ENCODE measurements at places on chromosomes 7 and 10.

DNA sequence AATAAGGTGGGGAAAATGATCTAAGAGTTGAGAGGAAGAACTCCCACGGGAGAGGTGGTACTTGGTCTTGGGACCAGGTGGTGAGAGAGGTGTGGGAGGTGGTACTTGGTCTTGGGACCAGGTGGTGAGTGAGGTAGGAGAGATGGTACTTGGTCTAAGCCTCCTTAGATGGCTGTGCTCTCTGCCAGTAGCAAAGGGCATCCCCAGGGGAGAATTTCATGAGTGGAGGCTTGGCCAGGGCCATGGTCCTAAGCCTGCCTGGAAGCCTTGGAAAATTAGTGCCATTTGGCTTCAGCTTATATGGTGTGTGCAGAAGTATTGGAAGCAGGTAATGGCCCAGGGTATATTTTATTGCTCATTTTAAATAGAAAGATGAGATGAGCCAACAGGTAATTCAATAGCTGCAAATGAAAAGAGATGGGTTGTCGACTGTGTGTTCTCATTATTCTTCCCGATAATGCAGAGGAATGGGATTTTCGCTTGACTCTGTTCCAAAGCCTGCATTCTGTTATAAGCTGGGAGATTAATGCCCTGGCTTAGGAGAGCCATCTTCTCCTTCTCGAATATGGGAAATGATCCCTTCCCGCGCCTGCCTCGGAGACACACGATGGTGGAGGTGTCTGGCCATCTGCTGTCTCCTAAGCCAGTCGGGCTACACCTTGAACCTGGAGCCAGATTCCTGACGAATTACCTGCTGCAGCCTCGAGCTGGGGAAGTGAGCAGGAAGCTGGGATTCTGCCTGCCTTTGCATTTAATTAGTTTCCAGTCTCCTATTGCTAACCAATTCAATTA, 287.8 kb downstream of the GALNT17 start:
- DNase-seq: no peak

- no peak for DNase-seq
These were observed 149.4 kb downstream of the DNAJB6 start for GRCh38 chr7:157486007-157486755.

- no peak for DNase-seq
These were observed 13.9 kb downstream of the PAX2 start for GRCh38 chr10:100759331-100759730.

DNA sequence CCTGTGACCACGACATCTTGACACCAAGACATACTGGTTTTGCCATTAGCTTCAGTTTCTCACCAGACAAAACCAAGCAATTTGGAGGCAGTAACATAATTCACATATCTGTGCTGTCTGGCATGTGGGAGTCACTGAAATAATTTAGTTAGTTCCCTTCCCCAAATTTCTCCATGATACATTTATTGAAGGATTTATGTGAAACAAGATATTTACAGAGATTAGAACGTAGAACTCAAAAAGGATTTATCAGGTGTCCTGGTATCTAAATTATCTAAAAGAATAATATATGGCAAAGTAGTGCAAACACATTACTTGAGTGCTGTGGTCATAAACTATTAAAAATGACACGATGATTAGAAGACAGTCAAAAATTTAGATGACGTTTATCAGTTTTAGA, 98.7 kb downstream of the ETV1 start:
- DNase-seq: no peak

GRCh38 chr7:143953421-143953820, 1.2 kb upstream of the OR2F1 start:
- no peak for DNase-seq

- DNase-seq: no peak
These were observed 141.3 kb upstream of the ZMIZ1 start for GRCh38 chr10:78927257-78927995.

- peak; percentile 47 for DNase-seq
These were observed 1.2 kb downstream of the DLG5 start for GRCh38 chr10:77925410-77925794.

GRCh38 chr7:131010717-131011431, 276.9 kb upstream of the KLF14 start:
- no peak for DNase-seq

DNA sequence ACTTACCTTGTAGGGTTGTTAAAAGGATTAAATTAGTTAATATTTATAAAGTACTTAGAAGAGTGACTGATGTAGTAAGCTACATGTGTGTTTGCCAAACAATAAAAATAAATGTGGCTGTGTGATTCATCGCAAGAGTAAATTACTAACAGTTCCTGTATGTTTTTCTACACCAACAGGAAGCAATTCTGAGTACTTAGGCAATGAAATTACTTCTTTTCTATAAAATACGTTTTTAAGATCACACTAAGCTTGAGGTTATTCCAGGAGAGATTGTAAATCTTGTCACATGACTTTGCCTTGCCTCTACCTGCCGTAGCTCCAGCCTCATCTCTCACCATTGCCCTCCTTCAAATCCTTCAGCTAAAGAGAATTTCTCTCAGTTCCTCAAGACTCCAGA, 18.1 kb upstream of the GSTK1 start:
- peak; percentile 25 for DNase-seq
